Astrocyte of the spinal cord (primary cell): ENCODE measurements at places on chromosomes 6 and 20.

DNA sequence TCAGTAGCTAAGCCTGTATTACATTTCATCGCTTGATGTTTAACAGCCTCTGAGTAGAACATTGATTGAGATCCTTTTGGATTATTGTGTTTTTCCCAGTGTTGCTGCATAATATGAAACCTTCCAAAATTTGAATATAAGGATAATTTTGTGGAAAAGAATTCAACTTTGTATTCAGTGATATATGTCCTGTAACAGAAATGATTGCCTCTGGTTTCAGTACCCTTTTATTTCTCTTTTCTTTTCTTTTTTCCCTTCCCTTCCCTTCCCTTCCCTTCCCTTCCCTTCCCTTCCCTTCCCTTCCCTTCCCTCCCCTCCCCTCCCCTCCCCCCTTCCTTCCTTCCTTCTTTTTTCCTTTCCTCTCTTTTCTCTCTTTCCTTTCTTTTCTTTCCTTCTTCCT lies 74.6 kb downstream of the UTRN start:
- no peak for DNase-seq

- DNase-seq, result no peak
These were observed 160.9 kb downstream of the CD83 start for GRCh38 chr6:14278446-14278845.

DNA sequence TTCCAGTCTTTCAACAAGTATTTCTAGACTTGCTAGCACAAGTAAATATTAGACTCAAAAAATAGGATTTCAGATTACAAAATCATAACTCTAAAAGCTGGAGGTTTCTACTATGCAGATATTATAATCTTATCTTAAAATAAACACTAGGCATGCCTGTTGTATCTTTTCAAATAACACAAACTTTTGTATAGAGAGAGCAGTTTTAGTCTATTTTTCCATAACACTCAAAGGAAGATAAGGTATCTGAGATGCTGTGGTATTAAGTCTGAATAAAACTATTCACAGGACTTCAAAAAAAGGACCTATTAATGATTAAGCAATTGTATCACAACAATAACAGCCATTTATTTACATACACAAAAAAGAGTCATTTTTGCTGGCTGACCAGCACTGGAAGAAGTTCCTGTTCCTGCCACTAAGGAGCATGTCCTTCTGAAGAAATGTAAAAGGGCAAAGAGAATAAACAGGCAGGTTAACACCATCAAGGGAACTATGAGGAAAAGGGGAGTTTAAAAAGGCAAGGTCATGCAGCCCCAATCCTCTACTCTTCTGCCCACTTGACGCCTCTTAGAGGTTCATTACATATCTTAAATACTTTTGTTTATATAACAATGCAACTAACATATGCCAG lies 39.4 kb downstream of the REPS1 start:
- no peak for DNase-seq

- DNase-seq, result no peak
These were observed 175.6 kb downstream of the BMP7 start for GRCh38 chr20:57090590-57091560.

- no peak for DNase-seq
These were observed 10.4 kb downstream of the SCML4 start for GRCh38 chr6:107813555-107814194.

DNA sequence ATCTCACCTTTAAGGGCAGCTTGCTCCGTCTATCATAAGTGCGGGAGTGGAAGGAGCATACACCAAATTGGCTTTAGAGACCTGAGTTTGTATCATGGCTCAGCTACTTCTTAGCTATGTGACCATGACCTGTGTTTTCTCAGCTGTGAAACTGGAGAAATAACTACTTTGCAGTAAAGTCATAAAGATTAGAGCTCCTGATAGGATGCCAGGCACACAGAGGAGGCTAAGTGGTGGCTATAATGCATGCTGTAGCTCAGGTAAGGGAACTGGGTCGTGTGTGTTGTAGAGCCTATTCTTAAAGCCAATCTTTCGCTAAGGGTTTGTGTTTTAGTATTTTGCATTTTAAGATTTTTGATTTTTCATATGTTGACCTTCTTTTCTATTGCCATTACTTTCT lies 451.5 kb upstream of the MAN1A1 start:
- DNase-seq, result no peak

- DNase-seq, result no peak
These were observed 61.7 kb downstream of the FOXA2 start for GRCh38 chr20:22522701-22523100.

DNA sequence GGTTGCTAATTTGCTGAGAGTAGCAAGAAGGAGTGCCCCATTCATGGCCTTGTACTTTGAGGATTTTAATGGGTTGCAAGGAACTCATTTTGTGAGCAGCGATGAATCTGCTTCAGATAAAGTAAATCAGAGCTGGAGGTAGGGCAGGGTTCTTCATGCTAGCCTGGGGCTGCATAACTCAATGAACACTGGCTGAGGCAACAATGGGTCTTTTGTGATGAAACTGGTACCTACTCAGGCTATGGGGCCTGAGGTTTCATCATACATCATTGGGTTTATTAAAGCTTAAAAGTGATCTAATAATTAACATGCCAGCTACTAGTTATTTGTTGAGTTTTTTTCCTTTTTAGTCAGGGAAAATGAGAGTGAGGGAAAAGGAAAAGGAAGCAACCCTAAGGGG lies 106.9 kb downstream of the FAM50B start:
- no peak for DNase-seq

- DNase-seq, result no peak
These were observed 440.1 kb upstream of the ADGRB3 start for GRCh38 chr6:68194846-68195478.

GRCh38 chr20:36104856-36105255 lies 49.7 kb upstream of the EPB41L1 start:
- DNase-seq, result no peak

- DNase-seq, result no peak
These were observed 66.7 kb upstream of the SAMD5 start for GRCh38 chr6:147441751-147442150.

DNA sequence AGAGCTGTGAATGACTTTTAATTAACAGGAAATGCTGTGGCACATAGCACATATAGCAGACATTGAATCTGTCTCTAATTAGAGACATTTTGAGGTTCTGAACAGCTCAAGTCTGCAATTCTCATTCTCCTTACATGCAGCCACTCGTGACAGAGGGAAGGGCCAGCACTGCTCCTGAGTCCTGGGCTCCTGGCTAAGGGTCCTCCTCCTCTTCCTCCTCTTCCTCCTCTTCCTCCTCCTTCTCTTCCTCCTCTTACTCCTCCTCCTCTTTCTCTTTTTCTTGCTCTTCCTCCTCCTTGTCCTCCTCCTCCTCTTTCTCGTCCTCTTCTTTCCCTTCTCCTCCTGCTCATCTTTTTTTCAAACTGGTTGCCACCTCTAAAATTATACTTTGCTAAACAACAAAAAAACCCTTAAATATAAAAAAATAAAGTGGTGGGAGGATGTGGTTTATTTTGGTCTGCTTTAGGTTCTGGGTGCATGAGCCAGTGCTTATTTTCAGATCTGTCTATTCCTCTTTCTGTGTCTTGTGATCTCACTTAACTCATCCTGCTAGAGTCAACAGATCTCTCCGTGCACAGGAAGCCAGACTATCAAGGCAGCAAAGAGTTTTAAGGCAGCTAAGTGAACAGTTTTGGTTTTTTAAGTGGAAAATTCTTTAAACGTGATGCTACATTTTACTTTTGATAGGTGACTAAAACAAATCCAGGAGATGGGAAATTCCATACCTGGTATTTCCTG lies 159.3 kb downstream of the CD83 start:
- DNase-seq, result peak; percentile 46

DNA sequence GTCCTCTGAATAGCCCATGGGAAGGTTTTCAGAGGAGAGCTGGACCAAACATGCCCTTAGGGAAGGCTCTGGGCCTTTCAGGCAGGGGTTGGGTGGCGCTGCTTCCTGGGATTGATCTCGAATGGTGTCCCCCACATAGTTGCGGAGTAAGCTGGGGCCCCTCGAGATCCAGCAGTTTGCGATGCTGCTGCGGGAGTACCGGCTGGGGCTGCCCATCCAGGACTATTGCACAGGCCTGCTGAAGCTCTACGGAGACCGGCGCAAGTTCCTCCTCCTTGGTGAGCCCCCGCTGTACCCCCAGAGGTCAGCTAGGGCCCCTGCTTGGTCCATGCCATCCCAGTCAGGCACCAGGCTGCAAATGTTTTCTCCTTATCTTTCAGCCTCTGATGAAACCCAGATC lies 19.3 kb downstream of the CCM2L start:
- DNase-seq, result no peak

- no peak for DNase-seq
These were observed 953.7 kb downstream of the TFAP2A start for GRCh38 chr6:9461188-9461587.

DNA sequence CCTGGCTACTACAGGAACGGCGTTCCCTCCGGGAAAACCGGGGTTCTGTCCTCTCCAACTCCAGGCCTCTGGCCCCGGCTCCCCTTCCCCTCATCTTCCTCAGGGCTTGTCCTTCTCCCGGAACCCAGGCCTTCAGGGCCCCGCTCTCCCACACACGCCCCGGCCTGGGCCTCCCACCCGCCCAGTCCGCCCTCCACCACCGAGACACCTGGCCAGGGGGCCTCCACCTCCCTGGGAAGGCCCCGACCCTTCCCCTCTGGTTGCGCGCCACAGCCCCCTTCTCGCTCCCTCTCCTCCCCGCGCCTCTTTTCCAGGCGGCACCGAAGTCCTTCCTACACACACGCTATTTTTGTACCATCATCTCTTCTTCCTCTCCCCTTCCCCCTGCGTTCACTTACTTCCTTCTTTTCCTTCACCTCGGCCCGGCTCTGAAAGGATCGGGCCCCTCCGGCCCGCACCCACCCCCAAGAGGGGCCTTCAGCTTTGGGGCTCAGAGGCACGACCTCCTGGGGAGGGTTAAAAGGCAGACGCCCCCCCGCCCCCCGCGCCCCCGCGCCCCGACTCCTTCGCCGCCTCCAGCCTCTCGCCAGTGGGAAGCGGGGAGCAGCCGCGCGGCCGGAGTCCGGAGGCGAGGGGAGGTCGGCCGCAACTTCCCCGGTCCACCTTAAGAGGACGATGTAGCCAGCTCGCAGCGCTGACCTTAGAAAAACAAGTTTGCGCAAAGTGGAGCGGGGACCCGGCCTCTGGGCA lies 1.3 kb upstream of the SIRPA start:
- no peak for DNase-seq

DNA sequence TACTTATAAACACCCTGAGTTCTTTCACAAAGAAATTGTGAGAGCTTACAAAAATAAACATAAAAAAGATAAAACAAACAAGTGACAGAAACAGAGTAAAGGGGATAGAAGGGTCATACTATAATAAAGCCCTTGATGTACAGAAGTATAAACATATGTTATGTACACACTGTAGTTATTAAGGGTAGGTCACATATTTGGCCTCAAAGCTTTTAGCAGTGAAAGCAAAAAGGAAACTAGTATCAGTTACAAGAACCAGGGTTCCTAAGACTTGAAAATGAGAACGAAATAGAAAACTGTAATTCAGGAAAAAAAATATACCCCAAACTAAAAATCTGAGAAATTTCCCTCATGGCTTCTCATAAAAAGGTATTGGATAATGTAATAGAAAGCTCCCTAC lies 380.6 kb downstream of the HDGFL1 start:
- no peak for DNase-seq

DNA sequence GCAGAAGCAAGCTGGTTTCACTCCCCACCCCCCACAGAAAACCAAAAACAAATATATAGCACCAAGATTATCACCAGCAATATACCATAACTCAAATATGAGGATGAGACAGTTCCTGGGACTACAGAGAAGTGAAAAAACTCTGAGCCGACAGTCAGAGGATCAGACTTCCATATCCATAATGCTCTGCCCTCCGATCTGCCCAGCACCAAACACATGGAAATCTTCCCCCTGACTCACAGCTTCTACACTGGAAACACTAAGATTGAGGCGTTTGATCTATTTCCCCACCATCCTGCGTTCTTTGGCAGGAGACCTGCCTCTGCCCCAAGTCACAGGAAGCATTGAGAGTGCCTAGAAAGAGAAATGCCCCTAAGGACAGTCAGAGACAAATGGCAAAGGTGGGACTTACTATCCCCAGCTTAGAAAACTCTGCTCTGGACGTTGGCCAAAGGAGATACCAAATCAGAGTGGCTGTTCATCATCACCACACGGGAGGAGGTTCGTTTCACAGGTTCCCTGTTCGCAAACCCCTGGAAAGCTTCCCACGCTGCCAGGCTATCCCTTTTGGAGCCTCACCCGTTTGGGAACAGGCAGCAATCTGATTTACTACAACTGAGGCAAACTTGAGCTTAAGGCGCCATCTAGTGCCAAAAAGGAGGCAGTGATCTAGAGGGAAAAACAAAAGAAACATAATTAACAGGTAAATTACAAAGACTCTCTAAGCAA lies 48.7 kb upstream of the SRSF6 start:
- DNase-seq, result peak; percentile 20

DNA sequence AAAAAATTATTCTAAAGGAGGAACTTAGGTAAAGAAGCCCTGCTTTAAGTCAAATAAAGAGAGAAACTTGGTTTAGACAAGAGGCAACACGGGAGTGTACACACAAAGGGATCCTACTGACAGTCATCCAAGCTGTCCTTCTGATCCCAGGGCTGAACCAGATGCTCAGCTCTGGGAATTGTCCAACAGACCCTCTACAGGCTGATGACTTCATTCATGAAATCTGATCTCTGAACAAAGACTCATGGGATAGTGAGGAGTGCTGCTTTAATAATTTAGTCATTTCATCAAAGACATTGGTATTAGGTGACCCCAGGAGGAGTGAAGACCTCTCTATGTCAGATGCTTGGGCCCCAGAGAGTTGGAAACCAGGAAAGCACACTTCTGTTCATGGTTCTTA lies 65.6 kb upstream of the ARMH2 start:
- peak; percentile 10 for DNase-seq

- no peak for DNase-seq
These were observed 44.3 kb downstream of the CTCFL start for GRCh38 chr20:57480444-57481160.

DNA sequence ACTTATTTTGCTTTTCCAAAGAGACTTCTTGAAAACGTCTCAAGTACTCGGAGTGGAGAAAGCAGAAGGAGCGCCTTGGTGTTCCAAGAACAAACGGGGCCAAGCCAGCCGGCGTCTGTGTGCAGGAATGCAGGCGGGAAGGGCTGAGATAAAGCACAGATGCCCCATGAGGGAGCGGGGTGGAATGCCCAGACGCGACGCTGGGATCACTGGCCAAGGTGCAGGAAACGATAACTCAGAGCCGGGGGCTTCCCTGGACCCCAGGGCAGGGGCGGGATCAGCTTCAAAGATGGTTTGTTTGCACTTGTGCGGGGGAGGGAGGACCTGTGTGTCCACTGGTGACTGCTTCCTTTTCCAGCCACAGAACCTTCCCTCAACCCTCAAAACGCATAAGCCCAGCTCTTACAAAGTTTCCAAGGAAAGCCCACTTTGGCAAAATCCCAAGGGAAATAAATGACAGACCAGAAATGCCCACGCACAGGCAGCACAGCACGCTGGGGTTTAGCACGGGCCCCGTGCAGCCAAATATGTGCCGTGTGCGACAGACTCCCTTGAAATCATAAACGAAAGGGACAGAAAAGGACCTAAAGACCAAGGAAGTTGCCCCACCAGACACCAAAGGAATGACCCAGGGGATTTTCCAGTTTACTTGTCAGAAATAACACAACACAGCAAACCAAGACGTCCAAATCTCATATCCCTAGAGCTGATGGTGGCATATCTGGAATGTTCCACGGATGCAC lies 113.9 kb downstream of the NFATC2 start:
- DNase-seq, result peak; percentile 28
